ENCODE measurements at places on chromosomes 13 and 19. TPM values are rescaled to one million over a fixed set of nuclear protein-coding genes. Genes with fewer than 3 reads are reported as not detected.

- peak; percentile 25 for DNase-seq
Measured at GRCh38 chr13:107421028-107421427, 794.3 kb downstream of the LIG4 start.

GRCh38 chr13:67001363-67001762, 228.8 kb downstream of the PCDH9 start:
- DNase-seq: no peak

- no peak for DNase-seq
Measured at GRCh38 chr13:46343279-46343994, 43.6 kb downstream of the RUBCNL start.

GRCh38 chr13:53098455-53098854, 69.8 kb downstream of the OLFM4 start:
- DNase-seq: no peak

The CARD8 gene
- total RNA-seq: 13.2 TPM

DNA sequence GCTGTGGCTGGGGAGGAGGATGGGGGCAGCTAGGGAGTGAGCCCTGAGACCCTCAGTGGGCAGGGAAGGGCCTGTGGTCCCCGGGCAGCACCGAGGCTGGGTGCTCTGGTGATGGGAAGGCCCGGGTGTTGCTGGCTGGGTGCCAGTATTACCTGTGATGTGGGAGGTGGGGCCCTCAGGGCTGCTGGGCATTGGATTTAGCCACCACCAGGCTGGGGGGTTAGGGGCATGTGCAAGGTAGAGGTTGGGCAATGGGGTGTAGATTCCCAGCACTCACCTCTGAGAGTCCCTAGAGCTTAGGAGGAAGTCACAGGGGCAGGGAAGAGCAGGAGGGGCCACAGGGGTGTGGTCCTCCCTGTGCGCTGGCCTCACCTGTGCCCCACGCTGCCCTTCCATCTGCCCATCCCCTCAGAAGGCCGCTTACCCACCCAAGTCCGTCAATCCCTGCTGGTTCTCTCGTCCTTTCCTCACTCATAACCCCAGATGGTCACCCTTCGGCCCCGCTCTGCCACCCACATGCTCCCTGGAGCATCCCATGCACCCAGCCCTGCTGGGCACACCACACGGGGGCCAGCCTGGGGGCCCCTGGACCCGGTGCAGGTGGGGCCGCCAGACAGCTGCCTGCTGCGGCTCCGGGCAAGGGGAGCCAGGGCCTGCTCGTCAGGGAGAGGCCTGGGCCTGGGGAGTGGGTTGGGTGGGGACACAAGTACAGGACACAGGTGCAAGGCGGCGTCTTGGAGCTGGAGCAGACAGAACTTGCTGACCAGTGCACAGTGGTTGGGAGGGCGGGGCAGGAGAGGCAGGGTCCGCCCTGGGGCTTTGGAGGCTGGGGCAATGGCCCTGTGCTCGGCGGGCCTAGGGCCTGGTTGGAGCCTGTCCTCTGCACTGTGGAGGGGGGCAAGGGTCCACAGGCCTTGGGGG, 12.5 kb downstream of the EPN1 start:
- DNase-seq: no peak

DNA sequence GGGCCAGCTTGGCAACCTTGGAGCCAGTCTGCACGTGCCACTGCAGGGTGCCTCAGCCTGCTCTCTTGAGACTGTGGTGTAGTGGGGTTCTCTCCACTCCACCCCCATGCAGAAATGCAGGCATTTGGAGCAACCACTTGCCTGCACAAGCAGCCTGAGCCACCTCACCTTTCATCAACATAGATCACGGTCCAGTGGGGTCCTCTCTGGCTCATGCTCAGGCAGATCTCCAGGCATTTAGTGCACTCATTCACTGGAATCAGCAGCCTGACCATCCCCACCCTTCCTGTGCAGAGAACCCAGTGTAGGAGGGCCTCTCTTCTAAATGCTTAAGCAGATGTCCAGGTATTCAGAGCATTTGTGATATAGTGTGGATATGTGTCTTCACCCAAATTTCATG, 2330.1 kb downstream of the PCDH9 start:
- DNase-seq: no peak

DNA sequence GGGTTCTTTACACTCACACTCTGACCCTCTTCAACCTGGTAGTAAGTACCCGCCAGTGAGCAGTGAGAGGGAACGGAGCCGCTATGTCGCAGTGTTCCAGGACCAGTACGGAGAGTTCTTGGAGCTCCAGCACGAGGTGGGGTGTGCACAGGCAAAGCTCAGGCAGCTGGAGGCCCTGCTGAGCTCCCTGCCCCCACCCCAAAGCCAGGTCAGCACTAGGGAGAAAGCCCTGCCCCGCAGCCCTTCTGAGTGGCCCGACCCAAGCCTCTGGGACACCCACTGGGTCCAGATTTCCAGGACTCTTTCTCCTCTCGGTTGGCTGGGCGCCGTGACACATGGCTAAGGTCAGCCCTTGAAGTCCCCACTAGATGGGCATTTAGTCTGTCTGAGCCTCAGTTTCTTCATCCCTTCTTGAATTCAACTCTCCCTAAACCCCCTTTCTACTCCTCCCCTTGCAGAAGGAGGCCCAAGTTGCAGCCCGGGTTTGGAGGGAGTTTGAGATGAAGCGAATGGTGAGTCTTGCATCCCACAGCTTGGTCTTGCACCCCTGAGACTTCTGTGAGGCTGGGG, 1.9 kb downstream of the OCEL1 start:
- DNase-seq: no peak

DNA sequence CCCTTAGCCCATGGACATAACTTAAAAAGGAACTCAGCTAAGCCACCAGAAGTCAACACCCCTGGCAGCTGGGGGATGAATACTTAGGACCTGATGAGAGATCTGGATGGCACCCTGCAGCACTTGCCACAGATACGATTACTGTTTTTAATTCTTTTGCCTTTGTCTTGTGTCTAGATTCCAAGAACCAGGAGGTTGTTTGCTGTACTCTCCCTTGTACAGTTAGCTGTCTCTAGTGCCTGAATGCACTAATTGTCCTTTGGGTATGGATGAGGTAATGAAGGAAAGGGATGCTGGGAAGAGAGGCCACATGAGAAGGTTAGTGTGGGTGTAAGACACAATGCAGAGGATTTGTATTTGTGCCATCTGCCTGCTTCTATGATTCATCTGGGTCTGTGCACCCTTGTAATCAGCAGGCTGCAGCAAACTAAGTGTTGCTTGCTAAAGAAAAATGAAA, 385.8 kb downstream of the KCNRG start:
- DNase-seq: peak; percentile 74

Data from Daoy (cell line).